ENCODE measurements at places on chromosomes 13 and 19.

DNA sequence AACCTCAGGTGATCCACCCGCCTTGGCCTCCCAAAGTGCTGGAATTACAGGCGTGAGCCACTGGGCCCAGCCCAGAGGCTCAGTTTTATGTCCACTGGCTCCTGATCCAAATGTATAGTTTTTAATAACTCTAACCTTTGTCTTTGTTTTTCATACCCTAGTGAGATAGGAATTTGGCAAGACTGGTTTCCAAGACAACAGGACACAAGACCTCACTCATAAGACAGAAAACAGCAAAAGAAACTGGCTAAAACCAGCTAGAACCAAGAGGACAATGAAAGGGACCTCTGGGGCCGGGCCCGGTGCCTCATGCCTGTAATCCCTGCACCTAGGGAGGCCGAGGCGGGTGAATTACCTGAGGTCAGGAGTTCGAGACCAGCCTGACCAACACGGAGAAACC lies 27.6 kb downstream of the CPT1C start:
- DNase-seq, result no peak

- no peak for DNase-seq
Observed at GRCh38 chr13:51823359-51823758, 19.4 kb upstream of the DHRS12 start.

DNA sequence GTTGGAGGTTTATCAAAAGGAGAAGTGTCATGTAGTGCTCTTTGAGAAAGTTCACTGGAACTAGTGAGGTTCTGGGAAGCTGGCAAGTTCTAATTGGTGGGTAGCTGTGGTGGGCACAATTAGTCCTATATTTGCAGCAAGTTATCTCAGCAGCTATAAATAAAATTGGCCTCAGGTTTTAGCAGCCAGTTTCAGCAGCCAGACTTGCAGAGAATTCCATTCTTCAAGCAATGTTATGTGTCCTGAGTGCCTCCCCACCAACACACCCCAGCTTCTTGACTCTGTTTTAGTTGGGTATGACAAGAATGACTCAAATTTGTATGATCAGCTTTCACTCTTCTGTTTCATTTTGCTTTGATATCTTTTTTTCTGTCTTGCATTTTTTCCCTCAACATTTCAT lies 4.7 kb downstream of the IFT88 start:
- no peak for DNase-seq

- DNase-seq, result no peak
Observed at GRCh38 chr13:24134757-24135156, 25.8 kb upstream of the SPATA13 start.

- DNase-seq, result no peak
Observed at GRCh38 chr13:27962128-27962841, 6.8 kb downstream of the CDX2 start.

- no peak for DNase-seq
Observed at GRCh38 chr13:105485081-105485480, 1050.4 kb downstream of the EFNB2 start.

DNA sequence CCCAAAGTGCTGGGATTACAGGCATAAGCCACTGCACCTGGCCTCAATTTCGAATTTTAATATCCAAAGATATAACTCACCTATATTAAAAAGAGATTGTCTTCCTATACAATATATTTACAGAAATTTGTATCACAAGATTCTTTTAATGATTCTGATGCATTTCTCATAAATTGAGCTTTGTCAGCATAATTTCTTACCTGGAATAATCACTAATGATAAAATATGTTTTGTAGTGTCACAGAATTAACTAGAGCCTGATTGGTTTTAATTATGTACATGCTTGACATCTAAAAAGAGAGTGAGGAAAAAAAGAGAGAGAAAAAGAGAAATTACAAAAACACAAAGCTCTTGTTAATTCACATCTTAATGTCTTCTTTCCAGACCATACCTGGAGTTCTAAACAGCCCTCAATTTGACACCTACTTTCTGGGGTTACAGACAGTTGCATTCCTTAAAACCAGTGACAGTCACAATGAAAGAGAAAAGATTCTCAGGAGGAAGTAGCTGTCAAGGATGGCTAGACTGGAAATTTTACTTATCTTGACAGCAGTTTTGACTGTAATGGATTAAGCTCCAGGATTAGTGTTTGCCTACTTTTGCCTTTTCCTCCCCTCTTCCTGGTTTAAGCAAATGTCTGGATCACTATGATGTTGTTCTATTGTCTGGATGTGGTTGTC lies 214.4 kb downstream of the SPRY2 start:
- DNase-seq, result no peak

DNA sequence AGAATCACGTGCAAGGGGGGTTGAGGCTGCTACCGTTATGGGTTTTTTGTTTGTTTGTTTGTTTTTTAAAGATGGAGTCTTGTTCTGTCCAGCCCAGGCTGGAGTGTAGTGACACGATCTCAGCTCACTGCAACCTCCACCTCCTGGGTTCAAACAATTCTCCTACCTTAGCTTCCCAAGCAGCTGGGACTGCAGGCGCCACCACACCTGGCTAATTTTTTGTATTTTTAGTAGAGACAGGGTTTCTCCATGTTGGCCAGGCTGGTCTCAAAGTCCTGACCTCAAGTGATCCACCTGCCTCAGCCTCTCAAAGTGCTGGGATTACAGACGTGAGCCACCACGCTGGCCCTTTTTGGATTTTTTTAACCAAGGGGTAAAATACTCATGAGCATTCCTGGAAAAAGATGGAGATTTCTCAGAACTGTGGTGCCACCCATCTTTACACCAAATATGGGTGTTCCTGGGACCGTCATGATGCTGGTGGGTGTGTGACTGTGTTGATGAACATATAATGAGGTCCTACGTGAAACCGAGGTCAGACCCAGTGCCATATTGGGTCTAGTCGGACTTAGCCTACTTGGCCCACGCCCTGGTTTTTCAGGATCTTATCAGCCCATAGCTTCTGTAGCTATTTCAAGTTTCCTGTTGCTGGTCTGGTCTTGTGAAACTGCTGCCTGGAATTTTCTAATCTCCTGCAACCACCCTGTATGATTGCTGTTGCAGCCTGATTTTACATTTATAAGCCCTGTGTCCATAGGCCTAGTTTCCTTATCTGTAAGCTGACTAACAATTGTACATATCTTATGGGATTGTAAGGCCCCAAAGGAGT lies 6.2 kb downstream of the PPP1R15A start:
- DNase-seq, result no peak

DNA sequence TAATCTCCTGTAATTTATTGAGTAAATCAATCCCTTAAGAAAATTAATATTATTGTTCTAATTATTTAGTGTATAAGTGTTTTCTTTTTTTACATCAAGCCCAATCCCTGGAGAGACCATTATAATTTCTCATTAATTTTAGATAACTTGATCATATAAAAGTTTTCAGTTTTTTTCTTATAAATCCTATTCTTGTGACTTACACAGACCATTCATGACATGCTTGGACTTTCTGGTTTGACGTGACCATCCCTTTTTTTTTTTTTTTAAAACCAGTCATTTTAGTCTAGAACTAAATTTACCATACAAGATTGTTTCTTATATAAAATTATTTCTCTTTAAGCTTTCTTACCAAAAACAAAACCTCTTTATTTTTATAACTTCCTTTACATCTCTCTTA lies 5.4 kb upstream of the MTRF1 start:
- no peak for DNase-seq

DNA sequence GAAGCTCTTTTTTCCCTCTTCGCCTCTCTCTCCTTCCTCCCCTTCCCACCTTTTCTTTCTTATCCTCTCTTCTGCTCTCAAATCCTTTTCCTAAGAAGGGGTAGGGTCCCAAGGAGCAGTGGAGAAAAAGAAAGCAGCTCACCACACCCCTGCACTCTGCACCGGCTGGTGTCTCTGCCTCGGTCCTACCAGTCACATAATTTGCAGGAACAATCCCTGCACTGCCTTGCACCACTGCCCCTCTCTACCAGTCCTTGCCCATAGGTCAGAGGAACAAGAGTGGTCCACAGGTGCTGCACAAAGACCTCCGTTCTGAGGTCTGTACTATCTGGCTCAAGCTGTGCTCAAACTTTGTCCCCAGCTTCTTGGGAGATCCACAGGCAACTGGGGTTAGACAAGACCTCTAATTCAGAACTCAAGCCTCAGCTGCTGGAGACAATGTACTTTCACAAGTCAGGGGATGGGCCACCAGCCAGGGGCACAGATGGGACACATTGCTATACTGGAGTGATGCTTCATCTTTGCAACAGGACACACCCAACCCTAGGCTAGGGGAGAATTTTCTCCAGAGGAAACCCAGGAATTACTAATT lies 125.4 kb upstream of the ZNF507 start:
- no peak for DNase-seq

GRCh38 chr13:85586422-85586831 lies 212.8 kb downstream of the SLITRK6 start:
- no peak for DNase-seq

DNA sequence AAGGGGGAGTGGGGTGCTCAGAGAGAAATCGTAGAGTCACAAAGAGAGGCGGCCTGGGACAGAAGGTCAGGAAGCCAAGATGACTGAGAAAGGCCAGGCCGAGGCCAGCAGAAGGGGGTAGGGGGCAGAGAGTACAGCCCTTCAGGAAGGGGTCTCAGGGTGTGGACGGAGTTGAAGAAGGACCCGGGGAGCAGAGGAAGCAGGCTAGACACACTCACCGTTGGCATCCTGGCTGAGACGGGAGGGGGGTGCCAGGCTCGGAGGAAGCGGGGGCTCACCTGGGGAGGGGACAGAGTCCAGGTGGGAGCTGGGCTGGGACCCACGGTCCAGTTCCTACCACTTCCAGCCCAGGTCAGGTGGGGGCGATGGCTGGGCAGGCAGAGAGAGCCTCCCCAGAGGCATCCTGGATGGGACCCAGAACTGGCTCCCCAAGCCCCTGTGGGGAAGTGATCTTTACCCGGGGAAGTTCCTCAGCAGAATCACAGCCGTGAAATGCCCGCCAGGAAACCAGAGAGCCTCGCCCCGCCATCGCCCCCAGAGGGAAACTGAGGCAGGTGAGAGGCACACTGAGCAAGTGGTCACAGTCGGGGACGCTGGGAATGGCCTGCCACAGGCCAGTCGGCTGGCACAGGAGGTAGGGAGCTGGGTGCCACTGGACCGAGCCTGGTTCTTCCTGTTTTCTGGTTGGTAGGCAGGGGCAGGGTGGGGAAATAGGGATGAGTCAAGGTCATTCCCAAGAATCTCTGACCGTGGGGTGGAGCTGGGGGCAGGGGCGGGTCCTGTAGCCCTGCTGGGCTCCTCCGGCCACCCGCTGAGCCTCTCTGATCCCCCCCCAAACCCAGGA lies 1.4 kb downstream of the MATK start:
- DNase-seq, result no peak

- DNase-seq, result no peak
Observed at GRCh38 chr19:12833738-12834565, 427 bp downstream of the RTBDN start.

GRCh38 chr13:100546713-100547405 lies 41.7 kb downstream of the GGACT start:
- no peak for DNase-seq

DNA sequence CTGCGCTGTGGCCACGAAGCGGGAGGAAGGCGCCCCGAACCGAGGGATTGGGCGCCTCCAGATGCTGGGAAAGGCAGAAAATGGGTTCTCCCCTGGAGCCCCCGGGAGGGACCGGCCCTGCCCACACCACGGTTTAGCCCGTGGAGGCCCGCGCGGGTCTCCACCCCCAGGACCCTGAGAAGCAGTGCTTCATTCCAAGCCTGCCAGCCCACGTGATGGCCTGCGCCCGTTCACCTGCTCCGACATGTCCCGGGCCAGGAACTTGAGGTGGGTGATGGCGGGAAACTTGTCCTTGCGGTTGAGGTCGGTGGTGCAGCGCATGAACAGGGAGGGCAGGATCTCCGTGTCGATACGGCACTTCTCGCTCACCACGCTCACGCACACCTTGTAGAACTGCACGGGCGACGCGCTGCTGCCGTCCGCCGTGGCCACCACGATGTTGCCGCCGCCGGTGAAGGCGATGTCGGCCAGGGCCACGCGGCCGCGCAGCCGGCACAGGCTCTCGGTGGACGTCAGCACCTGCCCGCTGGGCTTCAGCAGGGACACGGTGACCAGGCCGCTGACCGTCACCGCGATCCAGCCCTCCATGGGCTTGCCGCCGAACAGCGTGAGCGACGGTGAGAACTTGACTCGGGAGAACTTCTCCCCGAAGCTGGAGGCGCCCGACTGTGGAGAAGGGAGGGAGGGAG lies 7.3 kb downstream of the MED16 start:
- DNase-seq, result no peak

GRCh38 chr19:11064831-11065303 lies 24.4 kb upstream of the LDLR start:
- no peak for DNase-seq

GRCh38 chr13:113742445-113743120 lies 16.4 kb upstream of the TMEM255B start:
- no peak for DNase-seq

DNA sequence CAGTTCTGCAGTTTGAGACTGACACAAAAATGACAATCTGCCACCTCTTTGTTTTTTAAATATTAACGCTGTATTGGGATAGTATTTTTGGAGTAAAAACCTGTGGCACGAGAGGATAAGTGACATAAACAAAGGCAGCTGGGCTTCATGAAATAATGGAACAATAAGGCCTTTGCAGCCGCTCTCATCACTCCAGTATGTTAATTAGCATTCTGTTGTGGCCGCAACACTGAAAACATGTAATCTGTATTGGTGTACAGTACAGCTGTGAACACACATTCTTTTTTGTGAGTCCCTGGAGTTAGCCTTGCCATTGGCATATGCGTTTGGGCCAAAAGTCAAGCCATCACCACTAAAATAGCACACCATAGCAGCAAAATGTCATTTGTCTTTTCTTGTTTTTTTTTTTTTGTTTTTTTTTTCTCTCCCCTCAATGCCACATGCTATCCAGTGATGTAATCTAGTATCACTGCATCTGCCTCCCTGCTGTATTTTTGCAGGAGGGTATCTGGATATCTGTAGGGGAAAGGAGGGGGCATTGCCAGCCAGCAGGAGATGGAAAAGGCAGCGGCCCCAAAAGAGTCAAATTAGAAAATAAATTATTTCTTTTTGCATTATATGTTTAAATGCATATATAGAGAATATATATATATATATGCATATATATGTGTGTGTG lies 885 bp upstream of the ZNF536 start:
- no peak for DNase-seq

GRCh38 chr13:92418818-92419412 lies 807.7 kb upstream of the GPC6 start:
- no peak for DNase-seq

GRCh38 chr13:100156788-100157187 lies 67.9 kb downstream of the PCCA start:
- DNase-seq, result no peak

DNA sequence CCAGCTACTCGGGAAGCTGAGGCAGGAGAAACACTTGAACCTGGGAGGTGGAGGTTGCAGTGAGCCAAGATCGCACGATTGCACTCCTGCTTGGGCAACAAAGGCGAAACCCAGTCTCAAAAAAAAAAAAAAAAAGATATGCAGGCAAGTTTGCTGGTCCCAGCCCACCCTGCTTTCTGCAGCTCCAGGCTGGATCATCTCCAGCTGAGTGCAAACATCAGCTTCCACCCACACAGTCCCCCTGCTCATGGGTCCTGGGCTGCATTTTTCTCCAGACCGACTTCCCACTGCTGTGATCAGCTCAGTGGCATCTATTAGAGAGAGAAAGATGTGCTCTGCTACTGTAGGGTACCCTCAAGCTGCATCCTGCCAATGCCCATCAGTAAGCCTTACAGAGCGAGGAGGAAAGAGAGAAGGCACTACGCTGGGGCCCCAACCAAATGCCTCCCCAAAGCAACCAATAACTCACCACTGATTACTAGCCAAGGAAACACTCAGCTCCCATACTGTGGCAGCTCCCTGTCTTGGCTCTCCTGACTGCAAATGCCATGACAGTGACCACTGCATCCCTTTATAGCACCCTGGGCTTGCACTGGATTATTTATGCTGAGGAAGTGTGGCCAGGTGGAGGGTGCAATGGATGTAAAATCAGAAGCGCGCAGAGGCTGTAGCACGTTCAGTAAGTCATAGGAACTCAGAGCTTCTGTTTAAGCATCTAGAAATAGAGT lies 170.9 kb upstream of the ZNF507 start:
- no peak for DNase-seq
